Activated CD4-positive, alpha-beta T cell treated with anti-CD3 and anti-CD28 coated beads, Interleukin-2, amount 50 U/mL, for 16 hours (primary cell): ENCODE measurements at places on chromosomes 11 and 22.
A peak's percentile ranks its signal among the peaks of the same experiment; 100 is the strongest.

GRCh38 chr11:69899957-69900821 lies 81.0 kb upstream of the FGF3 start:
- no peak for DNase-seq

GRCh38 chr22:18000441-18001039 lies 23.8 kb downstream of the MICAL3 start:
- DNase-seq, result no peak

- no peak for DNase-seq
Observed at GRCh38 chr11:78451371-78452150, 33.9 kb upstream of the GAB2 start.

GRCh38 chr11:59716051-59716450 lies 2.4 kb upstream of the OR10V1 start:
- DNase-seq, result no peak

GRCh38 chr22:28051787-28052356 lies 132.8 kb upstream of the PITPNB start:
- DNase-seq, result peak; percentile 23

DNA sequence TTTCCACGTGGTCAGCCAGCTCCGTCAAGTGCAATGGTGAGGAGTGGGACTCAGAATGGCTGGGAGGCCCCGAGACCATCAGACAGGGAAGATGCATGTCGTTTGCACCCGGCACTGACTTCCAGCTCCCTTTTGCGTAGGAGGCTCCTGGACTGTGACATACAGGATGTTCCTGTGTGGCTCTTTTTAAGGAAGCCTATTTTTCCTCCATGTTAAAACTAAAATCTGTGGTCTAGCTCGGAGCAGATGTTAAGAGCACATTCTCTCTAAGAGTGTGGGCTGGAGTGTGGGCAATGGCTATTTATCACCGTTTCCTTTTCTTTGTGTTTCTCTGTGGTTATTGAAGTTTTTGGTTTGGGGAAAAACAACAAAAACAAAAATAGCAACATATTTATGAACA lies 40.9 kb upstream of the AMPD3 start:
- DNase-seq, result no peak

DNA sequence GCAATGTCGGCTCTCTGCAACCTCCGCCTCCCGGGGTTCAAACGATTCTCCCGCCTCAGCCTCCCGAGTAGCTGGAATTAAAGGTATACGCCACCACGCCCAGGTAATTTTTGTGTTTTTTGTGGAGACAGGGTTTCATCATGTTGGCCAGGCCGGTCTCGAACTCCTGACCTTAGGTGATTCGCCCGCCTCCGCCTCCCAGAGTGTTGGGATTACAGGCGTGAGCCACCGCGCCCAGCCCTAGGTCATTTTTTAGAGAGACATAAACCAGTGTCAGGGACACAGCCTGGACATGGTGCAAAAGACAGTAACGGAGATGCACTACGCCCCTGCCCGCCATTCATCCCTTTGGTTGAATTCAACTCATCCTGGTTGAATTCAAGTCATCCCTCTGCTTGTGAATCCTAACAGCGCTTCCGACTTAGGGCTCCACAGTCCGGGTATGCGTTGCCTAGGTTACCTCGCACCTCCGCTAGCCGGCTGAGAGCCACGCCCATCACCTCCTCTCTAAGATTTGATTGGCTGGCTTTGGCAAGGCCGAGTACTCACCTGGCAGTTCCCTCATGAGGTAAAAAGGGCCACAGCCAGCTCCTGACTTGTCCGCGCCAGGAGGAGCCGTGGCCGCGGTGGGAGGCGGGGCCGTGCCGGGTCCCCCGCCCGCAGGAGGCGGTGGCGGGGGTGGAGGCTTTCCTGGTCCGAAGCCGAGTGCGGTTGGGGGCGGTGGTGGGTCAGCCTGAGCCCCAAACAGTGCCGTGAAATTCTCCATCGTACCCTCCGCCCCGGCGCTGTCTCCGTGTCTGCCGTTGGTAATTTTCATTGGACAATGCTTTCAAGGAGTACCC lies at the start of gene MED19:
Gene MED19, minus strand, starts transcription at position 802 of the 842 bp plus-strand sequence. Its CDS starts 36 bp downstream, at position 766.
- peak; percentile 85 for DNase-seq

DNA sequence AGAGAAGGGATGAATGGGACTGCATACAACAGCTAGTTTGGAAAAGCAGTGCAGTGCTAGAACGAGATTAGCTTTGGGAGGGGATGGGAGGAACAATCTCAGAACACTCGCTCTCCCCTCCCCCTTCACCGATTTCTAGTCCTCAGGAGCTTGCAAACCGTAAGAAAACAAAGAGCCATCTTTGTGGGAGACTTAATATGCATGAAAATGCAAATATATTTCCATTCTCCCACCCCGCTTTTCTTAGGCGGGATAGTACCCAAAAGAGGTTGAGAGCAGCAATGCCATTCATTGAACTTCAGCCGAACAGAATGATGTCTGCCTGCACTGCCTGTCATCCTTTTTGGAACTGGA lies 1.1 kb downstream of the SPINDOC start:
- DNase-seq, result no peak

DNA sequence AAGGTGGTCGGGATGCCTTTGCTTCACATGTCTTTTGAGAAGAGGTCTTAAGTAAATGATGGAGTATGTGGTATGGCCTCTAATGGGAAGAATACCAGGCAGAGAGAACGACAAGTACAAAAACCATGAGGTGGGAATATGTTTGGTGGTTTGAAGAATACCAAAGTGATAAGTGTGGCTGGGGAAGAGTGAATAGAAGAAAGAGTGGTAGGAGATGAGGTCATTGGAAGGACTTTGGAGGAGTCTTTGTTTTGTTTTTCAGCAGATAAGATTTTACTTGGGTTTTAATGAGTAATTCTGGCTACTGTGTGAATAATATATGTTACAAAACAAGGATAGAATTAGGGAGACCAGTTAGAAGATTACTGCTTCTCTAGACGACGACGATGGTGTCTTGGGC lies 515.4 kb downstream of the RAB38 start:
- no peak for DNase-seq

DNA sequence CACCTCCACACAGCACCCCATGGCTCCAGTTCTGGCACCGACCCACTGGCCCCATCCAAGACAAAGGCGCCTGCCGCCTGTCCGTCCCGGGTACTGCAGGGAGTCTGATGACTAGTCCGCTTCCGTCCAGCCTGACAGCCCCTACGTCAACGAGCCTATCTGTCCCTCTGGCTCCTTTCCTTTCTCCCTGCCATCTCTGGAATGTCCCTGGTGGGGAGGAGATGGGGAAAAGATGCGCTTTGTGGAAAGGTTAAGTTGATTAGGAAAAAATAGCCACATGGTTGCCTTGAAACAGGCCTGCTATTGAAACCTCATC lies 10.4 kb downstream of the PDGFB start:
- DNase-seq, result no peak

DNA sequence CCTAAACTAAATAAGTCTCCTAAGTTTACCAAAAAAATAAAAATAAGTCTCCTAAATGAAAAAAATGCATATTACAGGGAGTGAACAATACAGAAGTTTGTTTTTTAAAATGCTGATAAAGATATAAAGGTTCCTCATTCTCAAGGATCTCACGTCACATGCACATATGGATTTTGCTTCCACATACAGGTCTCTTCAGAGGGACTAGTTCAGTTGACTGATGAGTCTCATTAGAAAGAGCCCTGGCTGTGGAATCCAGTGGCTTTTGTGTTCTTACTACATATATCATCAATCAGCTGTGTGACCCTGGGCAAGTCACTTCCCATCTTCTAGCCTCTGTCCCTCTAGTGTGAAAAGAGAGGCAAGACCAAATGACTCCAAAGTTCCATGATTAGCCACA lies 43.1 kb downstream of the MPPED2 start:
- no peak for DNase-seq

GRCh38 chr11:128525411-128526243 lies 61.7 kb downstream of the ETS1 start:
- DNase-seq, result peak; percentile 88

GRCh38 chr11:4672470-4672869 lies 25.2 kb downstream of the OR51E2 start:
- no peak for DNase-seq

DNA sequence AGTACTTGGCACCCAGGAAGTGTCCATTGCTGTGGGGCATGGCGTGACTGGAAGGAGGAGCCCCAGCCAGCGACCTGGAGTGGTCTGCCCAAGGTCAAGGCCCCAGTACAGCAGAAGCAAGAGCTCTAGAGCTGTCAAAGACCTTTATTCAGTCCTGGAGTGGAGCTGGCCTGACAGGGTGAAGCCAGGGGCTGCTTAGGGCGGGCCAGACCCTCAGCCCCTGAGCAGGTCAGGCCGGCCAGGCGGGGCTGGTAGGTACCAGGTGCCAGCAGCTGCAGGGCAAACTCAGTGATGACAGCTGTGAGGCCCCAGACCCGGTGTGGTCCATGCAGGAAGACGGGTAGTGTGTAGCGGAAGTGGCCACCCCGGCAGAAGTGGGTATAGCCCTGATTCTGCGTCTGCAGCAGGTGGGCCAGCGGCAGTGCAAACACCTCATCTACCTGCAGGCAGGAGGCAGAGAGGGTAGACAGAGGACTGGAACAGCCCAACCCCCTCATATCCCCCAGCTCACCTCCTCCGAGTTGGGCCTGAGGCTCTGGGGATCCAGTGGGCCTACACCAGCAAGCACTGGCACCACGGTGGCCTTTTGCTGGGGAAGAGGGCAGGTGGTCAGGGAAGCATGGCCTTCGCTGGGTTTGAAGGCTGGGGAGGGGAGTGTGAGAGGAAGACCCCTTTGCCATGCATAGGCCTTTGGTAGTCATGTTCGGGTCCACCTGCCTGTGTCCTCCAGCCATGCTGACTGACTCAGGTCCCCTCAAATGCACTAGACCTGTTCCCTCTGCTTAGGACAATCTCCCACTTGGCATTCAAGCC lies 1.7 kb downstream of the NUDT8 start:
- no peak for DNase-seq

GRCh38 chr11:35247428-35247827 lies 108.5 kb downstream of the CD44 start:
- peak; percentile 27 for DNase-seq

DNA sequence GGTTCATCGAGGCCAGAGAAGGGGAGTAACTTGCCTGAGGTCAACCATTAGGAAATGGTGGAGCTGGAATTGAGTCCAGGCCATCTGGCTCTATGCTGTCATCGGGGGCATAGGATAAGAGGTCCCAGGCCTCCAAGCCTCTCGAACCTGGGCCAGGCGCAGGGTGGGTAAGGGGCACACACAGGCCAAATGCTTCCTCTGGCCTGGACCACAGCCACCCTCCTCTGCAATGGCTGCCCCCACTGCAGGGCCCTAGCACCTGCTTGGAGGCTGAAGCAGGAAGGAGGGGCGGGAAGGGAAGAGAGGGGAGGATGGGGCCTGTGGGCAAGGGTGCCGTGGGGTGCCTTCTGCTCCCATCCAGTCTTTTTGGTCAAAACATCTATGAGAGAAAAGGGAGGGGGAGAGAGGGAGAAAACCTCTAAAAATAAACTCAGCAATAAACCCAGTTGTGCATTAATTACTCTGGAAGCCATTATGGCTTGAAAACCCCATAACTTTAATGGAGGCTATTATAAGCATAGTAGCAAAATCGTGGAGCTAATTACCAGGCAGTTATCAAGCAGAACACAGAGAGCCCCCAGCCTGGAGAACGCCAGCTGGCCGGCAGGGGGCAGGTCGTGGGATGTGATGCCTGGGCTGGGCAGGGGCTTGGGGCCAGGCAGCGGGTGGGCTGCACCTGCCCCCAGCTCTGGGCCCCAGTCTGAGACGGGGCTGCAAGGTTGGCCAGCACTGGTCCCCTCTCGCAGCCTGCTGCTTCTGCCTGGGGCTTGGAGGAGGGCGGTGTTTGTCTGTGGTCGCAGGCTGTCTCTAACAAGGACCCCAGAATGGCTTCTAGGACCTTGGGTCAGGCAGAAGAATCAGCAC lies 21.1 kb downstream of the B3GAT1 start:
- no peak for DNase-seq

DNA sequence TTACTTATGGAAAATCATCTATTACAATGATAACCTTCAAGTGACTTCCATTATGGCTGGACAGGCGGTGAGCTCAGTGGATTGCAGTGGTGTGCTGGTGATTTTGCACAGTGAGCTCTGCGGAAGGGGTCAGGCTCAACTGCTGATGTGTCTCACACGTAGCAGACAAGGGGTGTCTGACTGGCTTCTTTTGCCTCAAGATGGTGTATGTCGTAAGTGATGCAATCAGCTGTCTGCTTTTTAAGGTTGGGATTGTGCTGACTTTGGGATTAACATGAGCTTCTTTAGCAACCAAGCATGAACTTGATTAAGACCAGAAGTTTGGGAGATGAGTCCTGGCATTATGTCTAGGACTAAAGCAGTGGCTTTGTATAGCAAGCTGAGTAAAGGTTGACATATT lies 49.5 kb downstream of the POLD3 start:
- DNase-seq, result no peak

DNA sequence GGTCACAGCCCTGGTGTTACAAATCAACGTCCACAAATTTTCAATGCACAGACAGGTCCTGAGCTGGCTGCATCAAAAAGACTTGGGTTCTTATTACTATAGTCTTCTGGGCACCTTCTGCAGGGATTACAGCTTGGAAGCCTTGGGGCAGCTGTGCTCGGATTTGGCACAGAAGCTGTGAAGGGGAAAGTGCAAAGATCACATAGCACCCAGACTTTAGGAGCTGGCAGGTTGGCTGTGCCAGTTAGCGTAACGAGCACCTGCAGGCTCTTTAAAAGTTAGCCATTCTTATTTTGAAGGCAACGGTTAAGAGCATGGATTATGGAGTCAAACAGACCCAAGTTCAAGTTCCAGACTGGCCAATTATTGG lies 100.4 kb downstream of the ARL14EP start:
- no peak for DNase-seq

GRCh38 chr11:126732981-126733380 lies 267.6 kb downstream of the KIRREL3 start:
- no peak for DNase-seq

- no peak for DNase-seq
Observed at GRCh38 chr11:95070471-95070870, 3.8 kb downstream of the SRSF8 start.

DNA sequence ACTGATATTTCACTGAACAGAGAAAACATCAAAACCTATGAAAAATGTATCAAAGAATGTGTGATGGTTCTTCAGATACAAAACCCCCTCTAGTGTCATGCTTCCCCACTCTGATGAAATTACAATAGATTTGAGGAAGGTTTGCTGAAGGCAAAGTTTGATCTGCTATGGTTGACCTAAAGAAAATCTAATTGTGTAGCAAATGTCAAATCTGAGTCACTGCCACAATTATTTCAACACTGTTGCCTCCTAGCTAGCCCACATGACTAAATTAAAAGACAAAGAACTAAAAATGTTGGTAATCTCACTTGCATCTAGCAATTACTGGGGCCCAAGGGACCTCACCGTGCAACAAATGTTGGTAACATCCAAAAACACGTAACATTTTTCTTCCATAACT lies 728.0 kb downstream of the DLG2 start:
- DNase-seq, result no peak

DNA sequence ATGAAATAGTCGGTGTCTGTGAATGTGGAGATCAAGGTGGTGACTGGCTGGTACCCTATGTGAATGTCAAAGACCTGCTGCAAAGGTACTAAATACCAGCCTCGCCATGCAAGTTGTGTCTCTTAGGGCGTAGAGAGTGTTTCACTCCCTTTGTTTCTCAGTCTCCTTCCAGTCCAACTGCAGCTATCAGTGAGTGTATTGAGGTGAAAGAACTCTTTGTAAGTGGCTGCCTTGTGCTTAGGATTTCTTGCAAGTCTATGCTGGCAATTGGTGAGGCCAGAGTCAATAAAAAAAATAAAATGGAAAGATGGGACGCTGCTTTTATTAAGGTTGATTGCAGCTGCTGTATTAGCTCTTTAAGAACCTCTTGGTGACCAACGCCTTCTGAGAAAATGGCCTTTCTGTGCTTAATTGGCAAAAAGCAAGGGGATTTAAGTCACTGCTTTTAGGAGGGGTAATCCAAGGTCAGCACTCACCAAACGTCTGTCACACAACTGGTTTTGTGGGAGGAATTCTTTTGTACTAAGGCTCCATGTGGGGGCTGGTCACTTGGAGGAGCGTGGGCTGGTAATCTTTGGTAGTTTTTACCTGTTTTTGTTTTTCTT lies 95.1 kb downstream of the PARVA start:
- DNase-seq, result no peak
